Stimulated activated CD8-positive, alpha-beta memory T cell treated with anti-CD3 and anti-CD28 coated beads, Interleukin-2, amount 100 ng/mL, for 1 hour (primary cell): ENCODE measurements at places on chromosomes 5 and 9.

GRCh38 chr5:157109744-157110143 is 900 bp upstream of the HAVCR2 start:
- DNase-seq: no peak

- DNase-seq: no peak
These were observed 3.7 kb downstream of the TUBB4B start for GRCh38 chr9:137244486-137245449.

- no peak for DNase-seq
These were observed 11.5 kb downstream of the WNT8A start for GRCh38 chr5:138095100-138095907.

GRCh38 chr9:98374385-98375051 is 119.1 kb upstream of the TBC1D2 start:
- DNase-seq: no peak

DNA sequence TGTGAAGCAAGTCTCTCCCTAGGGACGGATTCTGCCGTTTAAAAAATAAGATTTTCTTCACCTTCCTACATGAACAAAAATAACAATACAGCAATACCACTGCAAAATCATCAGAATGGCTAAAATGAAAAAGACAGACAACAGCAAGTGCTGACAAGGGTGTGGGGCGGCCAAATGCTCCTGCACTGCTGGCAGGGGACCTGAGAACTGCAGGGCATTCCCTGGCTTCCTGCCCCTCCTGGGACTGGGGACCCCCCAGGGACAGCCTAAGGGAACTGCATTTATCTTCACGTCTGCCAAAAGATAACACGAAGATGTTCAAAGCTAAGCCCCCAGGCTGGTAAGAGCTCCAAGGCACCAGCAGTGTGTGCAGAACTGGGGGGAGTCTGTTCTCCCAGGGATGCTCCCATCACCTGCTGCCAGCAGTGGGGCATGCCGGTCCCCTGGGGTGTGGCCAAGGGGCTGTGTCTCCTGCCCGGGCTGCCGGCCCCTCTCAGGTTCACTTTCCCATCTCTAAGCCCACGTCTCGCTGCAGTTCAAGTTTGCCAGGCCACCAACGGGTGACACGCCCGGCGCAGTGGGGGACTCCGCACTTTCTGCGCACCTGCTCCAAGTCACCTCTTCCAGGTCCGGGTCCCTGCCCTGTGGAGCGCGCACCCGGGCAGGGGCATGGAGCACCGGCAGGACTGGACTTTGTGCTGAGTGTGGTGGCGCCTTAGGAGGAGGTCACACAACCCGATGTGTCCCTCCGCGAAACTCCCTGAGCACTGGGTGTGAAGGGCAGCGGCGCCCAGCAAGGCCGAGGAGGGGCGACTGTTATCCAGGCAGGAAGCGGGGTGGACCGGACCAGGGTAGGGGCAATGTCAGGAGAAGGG is 4.5 kb upstream of the EGFL7 start:
- DNase-seq: no peak

DNA sequence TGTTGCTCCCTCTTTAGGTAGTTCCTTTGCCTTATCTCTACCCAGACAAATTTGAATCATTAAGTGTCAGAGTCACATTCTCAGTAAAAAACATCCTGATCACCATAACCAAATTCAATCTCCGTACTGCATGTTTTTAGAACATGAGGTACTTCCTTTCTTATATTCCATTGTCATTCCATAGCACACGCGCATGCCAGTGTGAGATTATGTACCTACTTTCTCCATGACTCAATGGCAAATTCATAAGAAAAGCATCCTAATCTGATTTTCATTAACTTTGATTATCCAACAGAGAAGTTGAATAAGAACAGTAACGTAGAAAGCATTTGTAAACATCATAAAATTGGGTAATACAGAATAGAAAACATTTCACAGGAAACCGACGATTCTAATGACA is 1118.6 kb upstream of the CDH9 start:
- DNase-seq: no peak

GRCh38 chr5:152514827-152515397 is 109.8 kb upstream of the NMUR2 start:
- no peak for DNase-seq

GRCh38 chr5:119398727-119399466 is 43.1 kb downstream of the TNFAIP8 start:
- no peak for DNase-seq

GRCh38 chr9:114677418-114677817 is 4.6 kb downstream of the TEX48 start:
- DNase-seq: no peak

DNA sequence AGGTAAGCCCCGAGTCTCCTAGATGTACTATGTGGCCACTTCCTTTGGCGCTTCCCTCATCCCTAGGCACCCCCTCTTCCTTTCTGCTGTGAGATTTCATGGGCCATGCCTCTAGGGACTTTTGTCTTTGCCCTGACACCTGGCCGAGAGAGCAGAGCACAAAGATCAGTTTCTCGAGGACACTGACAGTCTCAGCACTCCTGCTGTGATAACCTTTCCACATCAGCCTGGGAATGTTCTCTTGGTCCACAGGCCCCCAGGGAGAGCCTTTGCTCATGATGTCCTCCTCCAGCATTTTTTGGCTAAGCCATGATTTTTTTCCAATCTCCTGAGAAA is 127.0 kb upstream of the CPEB4 start:
- DNase-seq: no peak

DNA sequence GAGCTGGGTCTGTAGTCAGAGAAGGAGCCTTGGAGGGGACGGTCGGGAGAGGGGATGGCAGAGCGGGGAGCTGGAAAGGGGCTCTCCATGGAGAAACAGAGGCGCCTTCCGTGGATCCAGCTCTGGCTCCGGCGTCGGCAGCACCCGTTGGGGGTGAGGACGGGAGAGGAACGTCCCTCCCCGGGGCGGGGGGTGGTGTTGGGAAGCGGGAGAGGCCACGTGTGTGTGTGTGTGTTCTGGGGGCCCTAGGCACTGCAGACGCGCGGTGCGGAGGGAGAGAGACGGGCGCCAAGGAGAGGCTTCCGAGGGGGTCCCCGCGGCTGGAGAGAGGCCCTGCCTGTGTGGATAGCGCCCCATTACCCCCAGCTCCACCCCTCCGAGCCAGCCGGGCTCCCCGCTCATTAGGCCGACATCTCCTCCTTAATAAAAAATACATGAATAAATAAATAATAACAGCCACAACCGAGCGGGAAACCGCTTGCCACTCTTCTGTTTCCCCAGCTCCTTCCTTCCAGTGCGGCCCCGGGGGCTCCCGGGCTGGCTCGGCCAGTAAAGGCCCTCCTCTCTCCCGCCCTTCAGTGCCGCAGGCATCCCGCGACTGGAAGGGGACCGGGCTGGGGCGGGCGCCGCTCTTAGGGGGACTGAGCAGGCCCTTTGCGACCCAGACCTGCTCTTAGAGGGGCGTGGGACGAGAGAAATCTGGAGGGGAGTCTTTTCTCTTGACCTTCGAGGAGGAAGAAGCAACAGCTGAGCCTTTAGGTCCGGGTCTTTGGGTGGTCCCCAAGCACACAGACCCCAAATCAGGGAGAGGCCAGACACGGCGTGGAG is 71.3 kb upstream of the ARAP3 start:
- no peak for DNase-seq

DNA sequence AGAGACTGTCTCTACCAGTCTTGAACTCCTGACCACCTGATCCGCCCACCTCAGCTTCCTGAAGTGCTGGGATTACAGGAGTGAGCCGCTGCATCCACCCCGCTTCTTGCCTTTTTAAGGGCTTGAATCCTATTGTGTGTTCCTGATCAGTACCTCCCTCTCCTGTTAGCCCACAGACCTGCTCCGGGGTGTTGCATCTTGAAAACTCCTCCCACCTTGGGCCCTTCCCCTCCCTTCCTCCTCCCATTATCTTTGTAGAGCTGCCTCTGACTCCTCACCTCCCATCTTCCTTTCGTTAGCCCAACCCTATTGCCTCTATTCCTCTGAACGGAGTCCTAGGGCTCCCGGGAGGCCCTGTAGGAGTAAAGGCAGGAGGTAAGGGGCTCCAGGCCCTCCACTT is 48.5 kb upstream of the NEK6 start:
- no peak for DNase-seq

DNA sequence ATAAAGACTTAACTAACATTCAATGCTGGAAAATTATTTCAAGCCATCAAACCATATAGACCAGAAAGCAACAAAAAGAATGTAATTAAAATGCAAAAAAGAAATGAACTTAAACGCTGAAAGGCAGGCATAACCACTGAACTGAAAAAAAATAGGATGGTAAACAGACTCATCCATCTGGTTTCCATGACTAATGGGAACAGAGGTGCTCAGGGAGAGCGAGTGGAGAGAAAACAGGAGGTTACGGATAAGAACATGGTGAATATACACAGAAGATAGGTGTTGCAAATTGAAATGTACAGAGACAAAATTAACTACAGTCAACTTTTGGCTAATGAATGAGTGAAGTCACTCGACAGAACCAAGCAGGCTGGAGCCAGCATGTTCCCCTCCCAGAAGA is 43.5 kb upstream of the RNF38 start:
- DNase-seq: no peak

GRCh38 chr9:27425827-27426510 is 98.1 kb upstream of the IFNK start:
- no peak for DNase-seq

GRCh38 chr9:137694962-137695875 is 76.4 kb downstream of the EHMT1 start:
- DNase-seq: no peak

DNA sequence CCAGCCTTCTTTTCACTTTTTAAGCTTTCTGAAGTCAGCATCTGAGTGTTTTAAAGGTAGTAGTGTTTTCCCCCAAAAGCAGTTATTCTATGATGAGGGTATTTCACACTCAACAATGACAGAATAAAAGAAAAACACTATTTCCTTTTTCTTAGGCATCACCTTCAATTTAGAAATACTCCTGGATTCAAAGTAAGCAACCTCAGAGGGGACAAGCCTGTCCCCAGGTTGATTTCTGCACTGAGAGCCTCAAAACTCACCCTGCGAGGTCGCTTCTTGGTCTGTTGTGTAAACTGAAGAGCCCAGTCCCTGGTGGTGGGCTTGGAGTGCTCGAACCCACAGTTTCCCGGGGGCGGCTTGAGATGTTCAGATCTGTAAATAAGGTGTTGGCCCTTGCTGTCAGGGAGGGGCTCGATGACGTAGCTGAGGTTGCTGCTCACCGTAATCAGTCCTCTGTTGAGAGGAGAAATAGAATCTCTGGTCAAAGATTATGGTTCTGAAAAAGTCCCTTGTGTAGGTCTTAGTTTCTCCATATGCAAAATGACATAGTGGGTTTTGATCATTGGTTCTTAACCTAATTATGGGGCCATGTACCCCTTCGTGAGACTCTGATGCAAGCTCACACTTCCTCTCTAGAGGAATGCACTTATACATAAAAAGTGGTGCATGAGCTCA is 55.9 kb downstream of the ADAM19 start:
- no peak for DNase-seq

GRCh38 chr9:116797276-116797675 is 110.2 kb downstream of the TRIM32 start:
- no peak for DNase-seq

DNA sequence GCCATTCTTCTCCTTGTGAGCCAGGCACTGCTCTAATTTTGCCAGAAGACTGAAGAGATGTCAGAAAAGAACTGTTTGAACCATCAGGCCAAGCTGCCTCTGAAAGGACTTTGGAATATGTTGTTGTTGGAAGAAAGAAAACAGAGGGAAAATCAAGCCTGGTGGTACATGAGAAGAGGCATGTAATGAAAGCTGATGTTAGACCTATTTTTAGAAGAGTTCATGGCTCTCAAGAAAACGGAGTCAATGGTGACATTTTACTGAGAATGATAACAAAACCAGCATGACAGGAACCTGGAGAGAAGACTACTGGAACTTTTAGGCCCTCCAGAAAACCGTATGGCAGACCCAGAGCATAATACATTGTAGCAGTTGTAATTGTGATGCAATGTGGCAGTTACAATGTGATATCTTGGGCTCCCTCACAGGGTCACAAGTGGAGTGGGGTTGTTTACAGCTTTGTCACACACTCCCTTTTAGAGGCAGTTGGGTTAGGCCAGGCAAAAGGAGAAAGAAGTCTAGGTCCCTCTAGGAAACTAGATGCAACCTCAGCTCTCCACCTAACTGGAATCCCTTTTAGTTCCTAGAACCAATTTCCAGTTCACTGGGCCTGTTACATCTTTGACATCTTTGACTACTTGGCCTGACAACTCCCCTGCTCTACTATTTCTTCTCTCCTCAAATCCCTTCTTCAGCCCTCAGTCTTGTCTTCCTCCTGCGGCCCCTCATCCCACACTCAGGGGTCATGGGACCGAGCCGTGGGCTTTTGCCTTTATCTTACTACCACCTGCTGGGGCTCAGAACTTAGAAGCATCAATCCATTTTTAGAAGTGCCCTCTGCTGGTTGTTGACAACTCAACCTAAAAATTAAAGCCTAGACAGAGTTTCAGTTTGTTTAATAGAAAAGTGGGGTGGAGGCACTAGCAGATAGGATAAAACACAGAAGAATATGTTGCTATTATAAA is 61.2 kb upstream of the JAK2 start:
- no peak for DNase-seq

GRCh38 chr5:38410304-38410990 is 146.0 kb downstream of the LIFR start:
- DNase-seq: no peak

DNA sequence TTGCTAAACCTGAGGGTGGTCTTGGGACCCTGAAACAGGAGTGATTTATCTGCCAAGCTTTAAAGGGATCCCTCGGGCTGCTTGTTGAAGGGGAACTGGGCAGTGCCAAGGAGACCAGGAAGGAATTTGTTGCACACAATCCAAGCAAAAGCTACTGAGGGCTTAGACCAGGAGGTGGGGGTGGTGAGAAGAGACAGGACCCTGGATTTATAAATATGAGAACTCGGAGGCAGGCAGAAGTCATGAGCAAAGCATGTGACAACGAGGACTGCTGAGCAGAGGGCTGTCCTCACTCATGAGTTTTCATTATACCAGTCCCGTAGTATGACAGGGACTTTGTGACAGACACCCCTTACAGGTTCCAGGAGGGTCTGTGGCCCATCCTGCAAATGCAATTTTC is 237.3 kb downstream of the DRD1 start:
- no peak for DNase-seq

GRCh38 chr9:96858018-96858573 is 3.8 kb upstream of the ZNF782 start:
- DNase-seq: no peak

GRCh38 chr5:10233011-10233410 is 16.7 kb downstream of the ATPSCKMT start:
- DNase-seq: no peak

DNA sequence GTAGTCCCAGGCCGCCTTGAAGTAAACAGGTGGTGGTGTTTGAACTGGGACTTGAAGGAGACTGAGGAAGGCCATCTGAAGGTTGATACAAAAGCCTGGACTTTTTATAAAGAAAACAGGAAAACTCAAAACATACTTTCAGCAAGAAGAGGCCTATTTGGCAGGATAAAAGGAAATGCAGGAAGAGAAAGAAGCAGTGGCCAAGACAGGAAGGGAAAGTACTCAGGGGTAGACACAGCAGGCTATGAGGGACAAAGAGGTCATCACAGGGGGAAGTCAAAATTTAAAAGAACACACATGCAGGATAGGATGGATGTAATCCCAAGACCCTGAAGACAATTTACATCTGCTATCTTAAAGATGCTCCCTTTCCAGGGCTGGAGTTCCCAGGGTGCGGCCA is 13.0 kb downstream of the TLE1 start:
- DNase-seq: no peak
